Islet precursor cell (in vitro differentiated cells): ENCODE measurements at places on chromosomes 5 and 9.

DNA sequence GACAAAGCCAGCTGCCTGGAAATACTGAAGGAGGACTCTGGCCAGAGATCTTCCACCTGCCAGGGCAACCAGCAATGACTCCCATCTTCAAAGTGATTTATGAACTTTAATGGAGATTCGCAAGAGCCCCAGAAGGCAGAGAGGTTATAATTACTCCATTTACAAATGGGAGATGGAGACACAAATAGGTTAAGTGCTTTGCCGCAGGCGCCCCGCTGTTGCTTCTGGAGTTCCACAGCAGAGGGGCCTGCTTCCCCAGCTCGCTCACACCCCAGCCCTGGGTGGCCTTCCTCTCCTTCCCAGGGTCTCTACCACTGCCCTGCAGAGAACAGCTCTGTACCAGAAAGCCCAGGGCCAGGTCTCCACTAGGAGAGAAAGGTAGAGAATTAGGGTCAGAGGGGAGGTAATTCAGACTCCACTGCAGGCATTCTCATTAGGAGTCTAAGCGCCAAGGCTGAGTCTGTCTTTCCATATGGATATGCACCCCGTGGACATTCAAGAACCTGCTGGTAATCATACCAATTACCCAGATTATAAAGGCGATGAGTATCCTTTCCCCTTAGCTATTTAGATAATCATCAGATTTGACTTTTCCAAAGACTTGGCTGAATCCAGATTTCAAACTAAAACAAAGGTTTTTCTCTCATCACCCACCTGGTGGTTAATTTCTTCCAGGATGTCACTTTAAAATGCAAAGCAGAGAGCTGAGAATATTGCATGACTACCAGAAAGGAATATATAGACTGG, 157.6 kb upstream of the TUT7 start:
- DNase-seq = peak; percentile 97

- no peak for DNase-seq
These were observed 88.5 kb upstream of the IER5L start for GRCh38 chr9:129266536-129266935.

DNA sequence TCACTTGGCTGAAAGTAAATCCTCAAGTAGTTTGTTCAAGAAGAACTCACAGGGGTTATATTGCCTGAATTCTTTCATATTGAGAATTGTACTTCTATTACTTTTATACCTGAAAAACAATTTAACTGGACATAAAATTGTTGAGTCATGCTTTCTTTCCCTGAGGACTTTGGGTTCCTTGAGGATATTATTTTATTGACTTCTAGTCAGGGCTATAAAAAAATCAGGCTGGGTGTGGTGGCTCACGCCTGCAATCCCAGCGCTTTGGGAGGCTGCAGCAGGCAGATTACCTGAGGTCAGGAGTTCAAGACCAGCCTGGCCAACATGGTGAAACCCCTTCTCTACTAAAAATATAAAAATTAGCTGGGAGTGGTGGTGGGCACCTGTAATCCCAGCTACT, 17.9 kb upstream of the CDC42SE2 start:
- DNase-seq = no peak

GRCh38 chr5:31049936-31050704, 143.4 kb upstream of the CDH6 start:
- DNase-seq = no peak

GRCh38 chr5:147675168-147675567, 107.4 kb downstream of the JAKMIP2 start:
- DNase-seq = no peak

- peak; percentile 51 for DNase-seq
These were observed 268.2 kb downstream of the MAST4 start for GRCh38 chr5:66864240-66864884.

GRCh38 chr9:99778308-99778707, 43.4 kb upstream of the NR4A3 start:
- no peak for DNase-seq

GRCh38 chr5:155250596-155250995, 237.0 kb downstream of the KIF4B start:
- DNase-seq = no peak
